Mesenteric fat pad (tissue), 1 donor: ENCODE measurements at places on chromosomes 1 and 21. TPM values are rescaled to one million over a fixed set of nuclear protein-coding genes. Genes with fewer than 3 reads are reported as not detected.

TNFRSF1B gene
- total RNA-seq = 95.6 TPM

C1orf94 gene
- total RNA-seq = not detected

- no peak for DNase-seq
Measured at GRCh38 chr1:15627343-15627988, 10.2 kb downstream of the DDI2 start.

DNA sequence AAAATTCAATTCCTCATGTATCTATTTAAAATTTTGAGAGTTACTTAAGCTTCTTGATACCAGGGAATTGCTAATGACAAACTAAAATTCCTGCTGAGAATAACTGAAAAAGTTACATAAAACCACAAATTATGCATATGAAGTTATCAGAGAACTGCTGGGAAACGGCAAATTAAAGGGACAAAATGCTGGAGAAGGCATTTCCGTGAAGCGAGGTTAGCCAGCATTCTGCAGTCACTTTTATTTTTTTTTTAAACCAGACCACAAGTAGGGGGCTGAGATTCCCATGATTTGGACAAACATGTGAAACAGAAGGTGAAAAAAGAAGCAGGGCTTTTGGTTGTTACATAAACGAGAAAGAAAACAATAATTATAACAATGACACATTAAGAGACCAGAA, 737.6 kb upstream of the CHRM3 start:
- DNase-seq = no peak

SPSB1 gene
- total RNA-seq = 48.8 TPM

PLPPR4 gene
- 1.7 TPM for total RNA-seq

- DNase-seq = no peak
Measured at GRCh38 chr1:167114725-167115124, 20.9 kb downstream of the STYXL2 start.

GFI1 gene
- 0.51 TPM for total RNA-seq

LAMC2 gene
- total RNA-seq = 1.0 TPM

DNA sequence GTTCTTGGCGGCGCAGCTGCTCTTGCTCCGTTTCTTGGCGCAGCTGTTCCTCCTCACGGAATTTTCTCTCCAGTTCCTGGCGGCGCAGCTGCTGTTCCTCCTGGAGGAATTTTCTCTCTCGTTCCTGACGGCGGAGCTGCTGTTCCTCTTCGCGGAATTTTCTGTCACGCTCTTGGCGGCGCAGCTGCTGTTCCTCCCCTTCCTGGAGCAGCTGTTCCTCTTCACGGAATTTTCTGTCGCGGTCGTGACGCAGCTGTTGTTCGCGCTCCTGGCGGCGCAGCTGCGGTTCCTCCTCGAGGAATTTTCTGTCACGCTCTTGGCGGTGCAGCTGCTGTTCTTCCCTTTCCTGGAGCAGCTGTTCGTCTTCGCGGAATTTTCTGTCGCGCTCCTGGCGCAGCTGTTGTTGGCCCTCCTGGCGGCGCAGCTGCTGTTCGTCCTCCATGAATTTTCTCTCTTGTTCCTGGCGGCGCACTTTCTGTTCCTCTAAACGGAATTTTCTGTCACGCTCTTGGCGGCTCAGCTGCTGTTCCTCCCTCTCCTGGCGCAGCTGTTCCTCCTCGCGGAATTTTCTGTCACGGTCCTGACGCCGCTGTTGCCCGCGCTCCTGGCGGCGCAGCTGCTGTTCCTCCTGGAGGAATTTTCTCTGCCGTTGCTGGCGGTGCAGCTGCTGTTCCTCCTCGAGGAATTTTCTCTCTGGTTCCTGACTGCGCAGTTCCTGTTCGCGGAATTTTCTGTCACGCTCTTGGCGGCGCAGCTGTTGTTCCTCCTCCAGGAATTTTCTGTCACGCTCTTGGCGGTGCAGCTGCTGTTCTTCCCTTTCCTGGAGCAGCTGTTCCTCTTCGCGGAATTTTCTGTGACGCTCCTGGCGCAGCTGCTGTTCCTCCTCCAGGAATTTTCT, 7.0 kb downstream of the TCHH start:
- DNase-seq = no peak

- no peak for DNase-seq
Measured at GRCh38 chr1:216330262-216330661, 93.0 kb downstream of the USH2A start.

- no peak for DNase-seq
Measured at GRCh38 chr21:44982558-44983250, 42.9 kb downstream of the SLX9 start.

- DNase-seq = no peak
Measured at GRCh38 chr1:93025572-93025971, 53.5 kb upstream of the MTF2 start.

DNA sequence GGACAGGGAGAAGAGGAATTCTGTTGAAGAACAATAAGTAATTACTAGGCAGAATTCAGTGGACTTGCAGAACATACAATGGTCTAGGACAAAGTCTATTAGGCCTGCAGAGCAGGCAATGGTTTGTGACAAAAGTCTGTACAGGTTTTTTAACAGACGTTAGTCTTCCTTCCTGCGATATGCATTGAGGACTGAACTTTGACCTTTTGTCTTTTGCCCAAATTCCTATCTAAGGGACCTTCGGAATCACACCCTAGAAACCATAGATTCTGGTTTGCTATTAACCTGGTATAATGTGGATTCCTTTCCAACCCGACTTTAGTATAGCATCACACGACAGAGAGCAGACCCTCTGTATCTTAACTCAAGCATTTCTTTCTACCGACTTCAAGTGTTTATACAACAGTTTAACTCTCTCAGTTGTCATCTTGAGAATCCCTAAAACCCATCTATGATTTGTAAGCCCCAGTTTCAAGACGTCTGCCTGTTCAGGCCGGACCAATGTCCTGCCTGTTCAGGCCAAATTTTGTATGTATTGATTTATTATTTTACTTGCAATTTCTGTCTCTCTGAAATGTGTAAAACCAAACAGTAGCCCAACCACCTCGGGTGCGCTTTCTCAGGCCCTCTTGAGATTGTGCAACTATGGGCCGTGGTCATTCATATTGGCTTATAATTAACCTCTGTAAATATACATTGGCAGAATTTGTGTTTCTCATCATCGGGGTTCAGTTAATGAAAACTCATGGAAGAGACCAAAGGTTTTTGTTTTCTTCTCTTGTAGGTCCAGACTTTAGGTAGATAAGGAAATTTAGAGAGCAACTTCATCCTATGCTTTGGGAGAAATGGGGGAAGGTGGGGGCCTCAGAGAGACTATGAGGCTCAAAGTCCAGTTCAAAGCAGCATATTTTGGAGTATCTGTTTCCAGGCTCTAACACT, 76.9 kb upstream of the TNFSF18 start:
- no peak for DNase-seq

DNA sequence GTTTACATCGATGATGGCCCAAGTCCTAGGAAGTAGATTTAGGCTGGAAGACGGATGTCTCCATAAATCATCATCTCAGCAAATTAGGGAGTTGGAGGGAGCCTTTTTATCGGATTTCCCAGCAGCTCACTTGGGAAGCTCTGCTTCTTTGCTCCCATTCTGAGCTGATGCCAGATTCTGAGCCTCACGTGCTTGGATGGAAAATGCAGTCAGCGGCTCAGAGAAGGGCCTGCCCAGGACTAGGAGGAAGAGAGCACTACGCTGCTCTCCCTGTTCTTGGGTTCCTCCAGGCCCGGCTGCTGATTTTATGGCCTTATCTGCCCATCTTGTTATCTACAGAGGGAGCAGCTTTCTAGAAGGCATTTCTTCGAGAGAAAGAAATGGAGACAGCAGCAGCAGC, 42.0 kb downstream of the UBIAD1 start:
- no peak for DNase-seq

CTH gene
- 2.5 TPM for total RNA-seq

DNA sequence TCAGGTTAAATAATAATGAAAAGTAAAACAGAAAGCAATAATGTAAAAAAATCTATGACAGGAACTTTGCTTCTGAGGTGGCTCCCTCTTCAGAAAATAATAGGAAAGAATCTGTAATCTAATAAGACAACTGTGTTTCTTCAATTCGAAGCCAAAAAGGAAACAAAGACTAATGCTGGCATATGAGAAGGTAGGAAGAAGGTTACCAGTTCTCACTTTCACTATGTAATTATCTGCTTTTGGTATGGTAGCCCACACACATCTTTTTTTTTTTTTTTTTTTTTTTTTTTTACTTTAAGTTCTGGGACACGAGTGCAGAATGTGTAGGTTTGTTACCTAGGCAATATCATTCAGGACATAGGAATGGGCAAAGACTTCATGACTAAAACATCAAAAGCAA, 47.1 kb downstream of the COP1 start:
- no peak for DNase-seq

DNA sequence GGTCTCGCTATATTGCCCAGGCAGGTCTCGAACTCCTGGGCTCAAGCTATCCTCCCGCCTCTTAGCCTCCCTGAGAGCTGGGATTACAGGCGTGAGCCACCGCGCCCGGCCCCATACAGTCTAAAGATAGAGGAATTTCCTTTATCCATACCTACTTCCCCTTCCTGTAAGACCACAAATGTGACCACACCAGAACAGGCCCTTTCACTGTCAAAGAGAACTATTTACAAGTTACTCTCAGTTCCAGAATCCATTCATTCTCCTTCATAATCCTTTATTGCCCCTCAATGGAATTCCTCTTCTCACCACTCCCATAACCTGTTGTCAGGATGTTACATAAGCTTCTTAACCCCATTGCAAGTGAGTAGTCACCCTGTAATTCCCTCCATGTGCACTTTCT, 26.3 kb upstream of the SLC5A9 start:
- no peak for DNase-seq

SESN2 gene
- 23.2 TPM for total RNA-seq

- no peak for DNase-seq
Measured at GRCh38 chr1:230211436-230212145, 144.6 kb downstream of the GALNT2 start.

GRCh38 chr1:243746751-243747150, 103.3 kb downstream of the AKT3 start:
- no peak for DNase-seq

- no peak for DNase-seq
Measured at GRCh38 chr21:9735421-9735961, 785.9 kb upstream of the TPTE start.

FCRL6 gene
- total RNA-seq = not detected

DNA sequence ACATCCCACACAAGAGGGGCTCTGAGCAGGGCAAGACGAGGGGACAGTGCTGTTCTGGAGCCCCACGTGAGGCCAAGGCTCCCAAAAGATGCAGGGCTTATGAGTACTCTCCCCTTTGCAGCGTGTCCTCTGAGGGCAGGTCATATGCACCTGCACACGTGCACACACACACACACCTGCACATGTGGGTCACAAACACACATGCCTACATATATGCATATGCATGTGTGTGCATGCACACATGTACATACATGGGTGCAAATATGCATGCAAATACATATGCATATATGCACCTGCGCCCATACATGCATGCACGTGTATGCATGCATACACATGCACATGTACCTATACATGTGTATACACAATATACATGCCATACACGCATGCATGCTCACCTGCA, 197.9 kb downstream of the NPHP4 start:
- DNase-seq = no peak
